ENCODE measurements at places on chromosomes 16 and 17.

DNA sequence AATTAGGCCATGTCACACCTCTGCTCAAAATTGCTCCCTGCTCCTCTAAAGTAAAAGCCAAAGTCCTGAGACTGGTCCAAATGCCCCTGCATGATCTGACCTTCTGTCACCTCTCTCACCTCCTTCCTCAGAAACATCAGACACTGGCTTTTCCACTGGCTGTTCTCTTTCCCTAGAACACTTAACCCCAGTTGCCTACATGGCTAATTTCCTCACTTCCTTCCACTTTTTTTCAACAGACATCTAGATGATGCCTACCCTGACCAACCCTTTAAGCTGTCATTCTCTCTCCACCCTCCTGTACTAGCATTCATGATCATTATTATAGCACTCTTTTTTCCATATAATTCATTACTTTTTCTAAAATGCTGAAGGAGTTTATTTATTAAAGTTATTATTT, 31.0 kb downstream of the CCT6B start:
- no peak for DNase-seq

DNA sequence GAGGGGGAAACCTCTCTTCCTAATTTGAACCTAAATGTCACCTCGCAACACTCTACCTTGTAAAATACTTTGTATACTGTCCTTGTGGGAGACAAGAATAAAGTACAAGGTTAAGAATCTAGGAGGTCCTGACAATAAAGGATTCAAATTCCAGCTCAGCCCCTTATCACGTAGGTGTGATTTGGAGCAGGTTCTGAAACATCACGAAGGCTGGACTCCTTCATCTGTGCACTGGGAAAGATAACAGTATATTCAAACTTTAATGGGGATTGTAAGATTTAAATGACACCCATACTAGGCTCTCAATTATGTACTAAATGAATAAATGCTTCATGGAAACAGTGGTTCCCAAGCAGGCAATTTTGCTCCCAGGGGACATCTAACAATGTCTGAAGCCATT, 2.1 kb downstream of the TXNDC11 start:
- no peak for DNase-seq

DNA sequence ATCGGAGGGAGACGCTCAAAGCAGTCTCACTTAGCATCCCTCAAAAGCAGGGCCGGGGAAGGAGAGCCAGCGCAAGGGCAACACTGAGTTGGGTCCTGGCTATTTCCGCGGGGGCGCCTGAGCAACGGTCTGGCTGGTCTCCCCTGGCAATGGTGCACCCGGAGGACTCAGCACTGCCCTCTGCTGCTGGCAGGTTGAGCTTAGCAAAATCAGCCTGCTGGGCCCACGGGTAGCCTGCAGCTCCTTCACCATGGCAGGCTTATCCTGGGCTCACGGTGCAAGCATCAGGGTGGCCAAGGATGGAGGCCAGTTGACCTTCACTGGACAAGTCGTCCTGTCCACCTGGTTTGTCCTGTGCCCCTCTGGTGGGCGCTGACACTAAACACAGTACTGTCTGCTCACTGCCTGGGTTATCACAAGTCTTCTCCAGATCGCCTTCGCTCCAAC, 14.4 kb upstream of the ALDH3A1 start:
- DNase-seq: no peak

GRCh38 chr17:75571885-75572215, 15.8 kb upstream of the MYO15B start:
- no peak for DNase-seq

DNA sequence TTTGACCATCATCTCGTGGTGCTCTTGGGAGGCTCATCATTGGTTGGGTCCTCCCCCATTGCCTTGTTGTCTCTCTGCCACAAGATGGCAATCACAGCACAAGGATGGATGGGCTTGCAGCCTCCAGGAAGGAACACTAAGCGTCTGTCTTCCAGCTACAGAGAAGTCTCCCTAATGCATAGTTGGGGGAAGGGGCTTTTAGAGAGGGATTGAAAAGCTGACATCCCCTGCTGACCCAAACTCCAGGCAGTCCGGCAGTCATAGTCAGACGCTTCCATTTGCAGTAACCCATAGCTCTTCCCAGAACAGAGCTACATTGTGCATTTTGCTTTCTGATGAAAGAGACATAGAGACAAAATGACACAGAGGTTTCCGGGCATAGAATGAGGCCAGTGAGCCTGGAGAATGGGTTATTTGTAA, 111.4 kb downstream of the UTP18 start:
- DNase-seq: no peak

DNA sequence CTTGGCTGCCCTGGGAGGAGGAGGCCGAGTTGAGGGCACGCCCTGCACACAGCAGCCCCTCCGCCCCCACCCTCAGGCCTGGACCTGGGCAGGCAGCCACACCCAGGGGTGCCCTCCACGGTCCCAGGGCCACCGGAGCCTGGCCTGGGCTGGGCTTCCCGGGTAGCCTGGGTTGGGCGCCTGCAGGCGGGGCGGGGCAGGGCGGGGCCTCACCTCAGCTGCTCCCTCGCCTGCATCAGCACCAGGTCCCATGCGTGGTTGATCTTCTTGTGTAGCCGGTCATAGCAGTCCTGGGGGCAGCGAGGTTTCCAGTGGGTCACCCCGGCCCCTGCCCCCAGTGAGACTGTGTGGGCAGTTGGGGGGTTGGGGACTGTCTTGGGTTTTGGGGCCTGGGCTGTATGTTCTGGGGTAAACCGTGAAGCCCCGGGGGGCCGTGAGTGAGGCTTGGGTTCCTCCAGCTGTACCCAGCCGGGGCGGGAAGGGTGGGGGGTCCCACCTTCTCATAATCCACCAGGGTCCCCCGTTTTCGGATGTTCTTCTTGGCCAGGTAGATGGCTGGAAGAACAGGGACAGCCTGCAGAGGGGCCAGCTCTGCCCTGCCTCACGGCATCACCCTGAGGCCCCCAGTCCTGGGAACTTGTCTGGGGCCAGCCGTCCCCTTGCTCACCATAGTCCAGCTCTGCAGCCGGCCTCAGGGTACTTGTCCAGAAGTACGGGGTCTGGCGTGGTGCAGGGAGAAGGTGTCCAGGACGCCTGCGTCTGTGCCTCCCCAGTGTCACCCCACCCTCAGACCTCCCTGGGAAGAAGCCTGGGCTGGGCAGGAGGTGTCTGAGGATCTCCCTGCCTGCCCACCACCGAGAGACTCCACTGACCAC, 2.0 kb downstream of the RGS11 start:
- no peak for DNase-seq

- no peak for DNase-seq
These were observed 499 bp downstream of the PIP4K2B start for GRCh38 chr17:38798614-38799500.

GRCh38 chr17:8137645-8138373, 13.9 kb upstream of the HES7 start:
- DNase-seq: no peak

- DNase-seq: no peak
These were observed 64.4 kb upstream of the LRRC37A3 start for GRCh38 chr17:64983708-64984107.

- DNase-seq: no peak
These were observed 40.1 kb upstream of the ZFP90 start for GRCh38 chr16:68499006-68499405.

GRCh38 chr17:82803606-82804005, 36.2 kb downstream of the ZNF750 start:
- DNase-seq: no peak

DNA sequence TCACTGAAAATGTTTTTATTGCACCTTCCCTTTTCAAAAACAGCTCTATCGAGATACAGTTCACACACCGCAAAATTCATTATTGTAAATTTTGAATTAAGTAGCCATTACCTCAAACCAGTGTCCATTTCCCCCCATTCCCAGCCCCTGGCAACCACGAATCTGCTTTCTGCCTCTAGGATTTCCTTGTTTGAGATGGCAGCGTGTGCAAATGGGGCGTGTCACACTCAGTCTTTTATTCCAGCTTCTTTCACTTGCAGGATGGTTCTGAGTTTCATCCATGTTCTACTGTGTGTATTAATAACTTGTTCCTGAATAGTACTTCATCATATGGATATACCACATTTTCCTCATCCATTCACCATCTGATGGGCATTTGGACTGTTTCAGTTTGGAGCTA, 14.8 kb downstream of the ACSF3 start:
- DNase-seq: no peak

DNA sequence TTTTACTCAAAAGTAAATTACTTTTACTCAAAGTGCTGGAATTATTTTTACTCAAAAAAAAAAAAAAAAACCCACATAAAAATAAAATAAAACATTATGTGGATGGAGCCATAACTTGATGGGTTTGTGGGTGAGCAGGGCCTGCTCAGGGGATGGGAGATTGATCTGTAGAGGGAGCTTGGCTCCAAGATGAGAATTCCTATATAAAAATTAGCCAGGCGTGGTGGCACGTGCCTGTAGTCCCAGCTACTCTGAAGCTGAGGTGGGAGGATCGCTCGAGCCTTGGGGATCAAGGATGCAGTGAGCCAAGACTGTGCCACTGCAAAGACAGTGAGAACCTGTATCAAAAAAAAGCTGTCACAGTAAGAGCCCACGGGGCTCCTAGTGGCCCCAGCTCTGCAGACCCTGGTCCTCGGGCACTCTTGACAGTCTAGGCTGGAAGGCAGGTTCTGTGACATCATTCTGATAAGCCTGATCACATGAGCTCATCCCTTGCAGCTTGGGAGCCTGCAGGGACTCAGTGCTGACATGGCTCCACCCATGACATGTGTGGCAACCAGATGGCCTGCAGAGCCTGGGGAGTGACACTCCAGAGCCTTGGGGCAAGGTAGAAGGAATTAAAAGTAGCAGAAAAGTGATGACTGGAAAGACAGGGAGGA, 42.5 kb downstream of the ST3GAL2 start:
- no peak for DNase-seq

DNA sequence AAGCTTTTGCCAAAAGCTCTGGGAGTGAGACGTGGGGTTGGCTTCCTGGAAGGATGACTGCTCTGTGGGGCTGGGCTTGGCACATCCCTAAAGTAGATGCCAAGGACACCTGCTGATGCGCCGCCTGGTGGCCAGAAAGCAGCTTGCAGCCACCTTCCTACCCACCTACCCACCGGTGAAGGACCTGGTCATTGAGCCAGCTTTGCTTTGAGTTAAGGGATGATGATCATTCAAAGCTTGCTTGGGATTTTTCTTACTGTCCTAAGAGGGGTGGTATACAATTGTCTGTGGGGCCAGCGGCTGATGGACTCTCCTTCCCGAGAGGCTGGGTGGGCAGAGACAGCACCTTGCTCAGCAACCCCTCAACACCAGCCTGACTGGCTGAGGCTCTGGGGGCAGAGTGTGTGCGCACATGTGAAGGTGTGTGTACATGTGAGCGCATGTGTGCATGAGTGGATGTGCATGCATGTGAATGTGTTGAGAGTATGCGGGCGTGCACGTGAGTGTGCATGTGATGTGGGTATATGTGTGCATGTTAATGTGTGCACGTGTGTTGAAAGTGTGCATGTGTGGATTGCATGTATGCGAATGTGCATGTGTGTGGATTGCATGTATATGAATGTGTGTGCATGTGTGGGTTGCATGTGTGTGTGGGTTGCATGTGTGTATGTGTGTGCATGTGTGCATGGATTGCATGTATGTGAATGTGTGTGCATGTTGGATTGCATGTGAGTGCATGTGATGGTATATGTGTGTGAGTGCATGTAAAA, 18.6 kb downstream of the C1QTNF1 start:
- no peak for DNase-seq

DNA sequence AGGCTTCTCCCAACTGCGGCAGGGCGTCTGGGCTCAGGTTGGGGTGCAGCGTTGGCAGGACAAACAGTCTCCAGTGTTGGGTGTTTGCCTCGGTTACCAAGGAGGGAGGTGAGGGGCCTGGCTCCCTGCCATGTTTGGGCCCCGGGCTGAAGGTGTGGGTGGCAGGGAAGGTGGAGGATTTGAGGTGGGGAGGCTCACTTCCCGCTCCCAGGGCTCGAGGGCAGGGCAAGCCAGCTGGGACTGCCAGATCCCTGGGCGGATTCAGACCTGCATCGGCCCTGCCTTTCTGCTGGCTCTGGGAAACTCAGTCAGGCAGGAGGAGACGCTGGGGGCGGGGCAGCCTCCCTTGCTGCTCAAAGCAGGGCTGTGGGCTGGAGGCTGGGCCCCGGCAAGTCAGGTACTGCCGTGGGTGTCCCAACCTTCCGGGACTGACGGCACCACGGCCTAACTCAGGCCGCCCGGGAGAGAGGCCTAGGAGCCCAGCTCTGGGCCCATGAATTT, 31.3 kb upstream of the KRT17 start:
- DNase-seq: no peak

GRCh38 chr17:34242587-34243363, 12.3 kb upstream of the CCL2 start:
- no peak for DNase-seq

- no peak for DNase-seq
These were observed 25.5 kb upstream of the ALKBH5 start for GRCh38 chr17:18158022-18158600.

DNA sequence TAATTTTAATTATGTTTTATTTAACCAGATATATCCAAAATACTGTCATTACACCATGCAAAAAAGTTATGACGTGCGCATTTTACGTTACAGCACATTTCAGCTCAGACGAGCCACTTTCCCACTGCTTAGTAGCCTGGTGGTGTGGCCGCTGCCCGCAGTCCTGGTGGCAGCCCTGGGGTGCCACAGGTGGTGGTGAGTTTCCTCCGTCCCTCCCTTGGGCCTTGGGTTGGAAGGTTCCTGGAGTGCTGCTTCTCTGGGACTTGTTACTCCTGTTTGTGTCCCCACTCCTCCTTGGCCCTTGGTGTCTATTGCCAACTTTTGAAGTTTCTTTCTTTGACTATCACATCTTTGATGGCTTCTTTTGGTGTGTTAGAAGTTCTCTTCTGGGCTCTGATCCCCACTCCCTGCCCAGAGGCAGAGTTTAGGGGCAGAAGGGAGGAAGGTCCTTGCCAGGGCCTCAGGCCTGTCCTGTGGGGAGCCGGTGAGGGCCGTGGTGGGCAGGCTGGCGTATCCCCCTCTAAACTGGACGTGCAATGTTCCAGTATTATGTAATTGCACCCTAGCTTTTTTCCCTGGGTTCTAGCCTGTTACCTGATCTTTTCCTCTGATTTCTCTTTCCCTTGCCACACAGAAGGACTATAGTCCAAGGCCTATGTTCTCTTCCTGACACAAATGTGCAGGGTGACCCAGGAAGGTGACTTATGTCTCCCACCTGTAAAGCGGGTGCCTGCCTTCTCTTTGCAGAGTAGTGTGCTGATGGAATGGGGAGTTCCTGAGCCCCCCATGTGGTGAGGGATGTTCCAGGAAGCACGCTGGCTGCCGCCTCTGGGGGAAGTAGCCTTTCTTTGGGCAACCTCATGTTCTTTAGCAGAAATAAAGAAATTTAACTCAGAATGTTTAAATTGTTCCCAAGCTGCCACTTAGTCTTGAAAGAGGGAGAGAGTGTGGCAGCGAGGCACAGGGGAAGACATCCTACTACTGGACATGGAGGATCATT, 8.4 kb downstream of the MPRIP start:
- DNase-seq: no peak

Measured in cortex of kidney (tissue), 1 donor.